HFFc6 (cell line): ENCODE measurements at places on chromosomes 7 and 10.

DNA sequence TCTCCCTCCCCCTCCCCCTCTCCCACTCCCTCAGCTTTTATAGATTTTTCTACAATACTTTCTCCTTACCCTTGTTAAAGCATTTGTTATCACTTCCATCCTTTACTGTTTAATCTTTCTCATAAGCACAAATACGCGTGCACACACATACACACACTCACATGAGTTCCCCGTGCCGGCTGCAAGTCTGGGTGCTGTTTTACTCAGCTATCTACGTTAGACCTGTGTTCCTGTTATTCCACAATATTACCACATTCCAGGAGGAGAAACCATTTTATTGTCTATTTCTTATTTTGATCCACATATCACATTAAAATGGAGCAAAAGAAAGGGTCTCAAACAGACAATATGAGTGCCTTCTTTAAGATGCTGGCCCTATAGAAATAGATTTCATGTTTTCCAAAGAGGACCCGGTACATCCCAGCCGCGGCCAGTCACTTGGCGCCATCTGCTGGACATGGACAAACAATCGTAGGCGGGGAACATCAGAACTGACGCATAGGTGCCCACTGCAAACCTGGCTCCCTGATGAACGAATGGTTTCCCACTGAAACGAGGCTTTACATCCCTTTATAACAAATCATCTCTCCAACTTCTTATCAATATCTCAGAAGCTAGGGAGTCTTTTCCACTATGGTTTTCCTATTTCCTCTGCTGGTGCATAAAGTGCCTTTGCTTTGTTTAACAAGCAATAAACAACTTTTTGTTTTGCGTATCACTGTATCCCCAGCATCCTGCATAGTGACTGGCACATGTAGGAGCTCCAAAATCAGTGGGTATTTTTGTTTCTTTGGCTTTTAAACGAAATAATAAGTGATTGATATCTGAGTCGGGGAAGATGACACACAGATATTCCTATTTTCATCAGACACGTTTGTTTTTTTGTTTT, 25.2 kb upstream of the OPTN start:
- peak; percentile 52 for DNase-seq

DNA sequence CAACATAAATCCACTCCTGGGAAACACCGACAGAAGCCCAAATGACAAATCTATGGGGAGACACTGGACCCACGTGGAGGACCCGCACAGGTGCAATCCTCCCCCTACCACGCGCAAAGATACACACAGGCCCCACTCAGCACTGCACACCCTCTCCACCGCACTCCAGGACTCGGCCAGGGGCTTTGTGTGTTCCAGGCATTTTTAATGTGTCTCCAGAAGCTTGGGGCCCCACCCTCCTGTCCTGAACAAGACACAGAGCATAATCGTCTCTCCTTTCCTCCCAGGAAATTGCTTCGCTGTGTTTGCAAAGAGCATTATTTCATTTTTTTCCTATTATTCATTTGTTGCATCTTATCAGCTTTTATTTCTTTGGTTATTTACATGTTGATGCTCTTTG, 82.8 kb downstream of the GLI3 start:
- DNase-seq: no peak

- no peak for DNase-seq
These were observed 494 bp upstream of the RHBDD2 start for GRCh38 chr7:75878312-75878768.

GRCh38 chr7:37757563-37757962, 74.0 kb downstream of the GPR141 start:
- DNase-seq: no peak

DNA sequence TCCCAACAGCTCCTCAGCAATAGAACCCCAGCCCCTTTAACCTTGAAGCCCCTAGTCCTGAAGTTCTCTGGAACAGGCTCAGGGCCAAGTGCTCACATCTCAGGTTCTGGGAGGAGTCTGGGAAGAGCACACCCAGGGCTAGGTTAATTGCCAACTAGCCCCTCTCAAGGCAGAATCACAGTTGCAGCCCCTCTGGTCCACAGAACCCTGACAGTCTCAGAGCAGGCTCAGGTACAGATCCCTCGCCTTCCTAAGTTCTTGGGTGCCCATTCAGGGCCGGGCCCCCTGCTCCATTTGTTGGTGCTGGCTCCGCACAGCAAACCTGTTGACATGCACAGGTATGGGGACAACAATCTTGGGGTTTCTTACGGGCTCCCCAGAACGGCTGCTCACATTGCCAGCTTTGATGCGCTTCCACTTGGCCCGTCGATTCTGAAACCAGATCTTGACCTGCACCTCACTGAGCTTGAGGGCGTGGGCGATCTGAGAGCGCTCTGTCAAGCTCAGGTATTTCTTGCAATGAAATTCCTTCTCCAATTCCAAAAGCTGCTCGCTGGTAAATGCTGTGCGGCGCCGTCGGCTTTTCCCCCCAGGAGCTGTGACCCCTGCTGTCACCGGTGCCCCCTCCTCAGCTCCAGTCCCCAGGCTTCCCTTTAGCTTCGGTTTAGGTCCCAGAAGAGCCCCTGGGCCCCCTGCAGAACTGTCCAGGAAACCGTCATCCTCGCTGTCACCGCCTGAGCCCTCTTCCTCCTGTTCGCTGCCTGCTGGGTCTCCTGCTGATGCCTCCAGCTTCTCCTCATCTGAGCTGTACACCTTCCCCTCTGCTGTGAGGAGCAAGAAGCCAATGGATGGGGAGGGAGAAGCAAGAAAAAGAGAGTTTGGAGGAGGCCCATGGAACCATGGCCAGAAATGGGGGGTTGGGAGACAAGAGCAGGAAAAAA, 18.9 kb downstream of the GBX1 start:
- no peak for DNase-seq

GRCh38 chr10:1605999-1606940, 131.1 kb downstream of the ADARB2 start:
- DNase-seq: no peak

DNA sequence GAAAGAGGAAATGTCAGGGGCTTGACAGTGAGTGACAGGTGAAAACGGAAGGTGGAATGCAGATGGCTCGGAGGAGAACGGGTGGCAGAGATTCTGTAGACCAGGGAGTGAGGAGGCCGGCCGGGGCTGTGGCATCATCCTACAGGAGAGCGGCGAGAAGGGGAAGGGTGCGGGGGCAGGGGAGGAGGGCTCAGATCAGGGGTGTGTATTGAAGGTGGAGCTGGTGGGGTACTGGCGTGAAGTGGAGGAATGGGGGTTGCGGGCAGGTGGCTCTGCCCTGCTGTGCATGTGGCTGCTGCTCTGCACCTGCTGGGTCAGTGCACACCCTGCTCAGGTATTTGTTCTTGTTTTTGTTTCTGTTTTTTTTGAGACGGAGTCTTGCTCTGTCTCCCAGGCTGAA, 470.8 kb upstream of the FOXK1 start:
- no peak for DNase-seq

DNA sequence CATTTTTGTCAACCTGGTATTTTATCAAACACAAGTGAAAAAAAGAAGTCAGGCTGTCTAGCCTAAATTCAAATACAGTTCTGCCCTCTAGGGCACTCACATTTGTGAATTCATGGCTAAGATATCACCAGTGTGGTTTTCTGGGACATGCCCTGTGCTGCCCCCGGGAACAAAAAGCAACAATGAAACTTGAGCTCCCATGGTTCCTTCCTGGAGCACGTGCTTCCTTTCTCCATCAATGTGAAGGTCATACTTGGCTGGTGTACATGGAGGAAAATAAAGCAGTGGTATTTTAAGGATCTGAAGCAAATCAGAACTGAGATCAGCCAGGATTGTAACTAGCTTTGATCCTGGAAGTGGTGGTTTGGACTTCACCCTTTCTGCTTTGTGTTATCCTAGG, 128.9 kb upstream of the FRMD4A start:
- DNase-seq: no peak
